Ovary (tissue), 10 donors: ENCODE measurements at places on chromosomes 2 and 18. TPM values are rescaled to one million over a fixed set of nuclear protein-coding genes. Genes with fewer than 3 reads are reported as not detected.

The TRABD2A gene
- 51.8 TPM for total RNA-seq

The SERPINB3 gene
- total RNA-seq: 0.23 TPM

The CLEC4F gene
- total RNA-seq: 1.4 TPM

- DNase-seq: no peak
Measured at GRCh38 chr2:169354244-169354643, 8.1 kb downstream of the LRP2 start.

- no peak for DNase-seq
Measured at GRCh38 chr2:234949762-234950434, 1.9 kb upstream of the SH3BP4 start.

DNA sequence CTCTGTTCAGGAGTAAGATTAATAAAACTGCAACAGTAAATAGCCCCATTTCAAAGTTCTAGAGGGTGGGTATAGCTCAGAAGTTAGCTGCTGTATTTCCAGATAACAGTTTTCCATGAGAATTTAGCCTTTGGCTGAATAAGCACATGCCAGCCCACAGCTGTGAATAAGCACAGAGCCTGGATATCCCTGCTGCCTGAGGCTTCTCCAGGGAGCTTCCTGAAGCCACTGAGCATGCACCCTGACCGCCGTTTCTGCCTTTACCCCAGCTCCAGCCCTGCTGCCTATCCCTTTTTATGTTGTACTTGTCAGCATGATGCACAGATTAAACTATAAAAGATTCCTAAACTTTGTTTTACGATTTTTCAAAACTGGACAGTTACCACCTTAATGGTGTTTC, 85.3 kb downstream of the FEZ2 start:
- no peak for DNase-seq

- no peak for DNase-seq
Measured at GRCh38 chr2:151114874-151115273, 146.8 kb downstream of the RBM43 start.

The HADHA gene
- total RNA-seq: 167 TPM

- DNase-seq: no peak
Measured at GRCh38 chr2:102686479-102687439, 67.4 kb downstream of the SLC9A2 start.

The CCT4 gene
- 120 TPM for total RNA-seq

DNA sequence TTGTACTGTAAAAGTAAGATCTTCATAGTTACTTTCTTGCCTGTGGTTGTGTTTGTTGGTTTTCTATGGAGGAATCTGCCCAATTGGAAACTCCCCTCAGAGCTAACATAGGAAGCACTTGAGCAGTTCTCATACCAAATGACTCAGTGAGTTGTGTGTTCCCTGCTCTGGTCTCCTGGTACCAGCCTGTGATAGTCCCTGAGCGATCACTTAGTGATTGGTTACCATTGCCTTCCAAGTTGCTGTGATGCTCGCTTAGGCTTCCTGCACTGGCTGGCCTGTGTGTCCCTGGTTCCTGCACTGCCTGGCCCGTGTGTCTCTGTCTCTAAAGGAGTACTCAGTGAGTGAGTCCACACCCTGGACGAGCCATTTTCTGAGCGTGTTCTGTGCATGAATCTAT, 133.0 kb downstream of the MAP4K4 start:
- DNase-seq: no peak

DNA sequence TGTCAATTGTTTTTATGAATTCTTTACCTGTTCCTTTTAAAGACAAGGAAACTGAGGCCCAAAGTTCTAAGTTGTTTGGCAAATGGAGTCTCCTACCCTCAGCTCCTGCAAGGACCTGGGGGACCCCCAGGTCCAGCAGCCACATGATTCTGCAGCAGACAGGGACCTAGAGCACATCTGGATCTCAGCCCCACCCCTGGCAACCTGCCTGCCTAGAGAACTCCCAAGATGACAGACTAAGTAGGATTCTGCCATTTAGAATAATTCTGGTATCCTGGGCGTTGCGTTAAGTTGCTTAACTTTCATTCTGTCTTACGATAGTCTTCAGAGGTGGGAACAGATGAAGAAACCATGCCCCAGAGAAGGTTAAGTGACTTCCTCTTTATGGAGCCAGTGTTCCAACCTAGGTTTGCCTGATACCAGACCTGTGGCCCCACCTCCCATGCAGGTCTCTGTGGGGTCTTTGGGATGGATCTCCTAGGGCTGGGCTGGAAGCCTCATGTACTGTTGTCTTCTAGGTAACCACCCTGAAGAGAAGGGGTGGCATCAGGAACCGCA, 5.6 kb upstream of the CENPA start:
- no peak for DNase-seq

GRCh38 chr2:14517731-14518130, 114.8 kb upstream of the LRATD1 start:
- no peak for DNase-seq

- no peak for DNase-seq
Measured at GRCh38 chr2:98455494-98455976, 10.9 kb downstream of the INPP4A start.

GRCh38 chr2:65056215-65057053, at the start of gene CEP68:
Gene CEP68, plus strand, starts transcription at chr2:65056416. Its CDS starts 13,029 bp downstream, at chr2:65069445.
- DNase-seq: peak; percentile 97
